Caudate nucleus (tissue), 63 donors: ENCODE measurements at places on chromosomes 11 and 22.

DNA sequence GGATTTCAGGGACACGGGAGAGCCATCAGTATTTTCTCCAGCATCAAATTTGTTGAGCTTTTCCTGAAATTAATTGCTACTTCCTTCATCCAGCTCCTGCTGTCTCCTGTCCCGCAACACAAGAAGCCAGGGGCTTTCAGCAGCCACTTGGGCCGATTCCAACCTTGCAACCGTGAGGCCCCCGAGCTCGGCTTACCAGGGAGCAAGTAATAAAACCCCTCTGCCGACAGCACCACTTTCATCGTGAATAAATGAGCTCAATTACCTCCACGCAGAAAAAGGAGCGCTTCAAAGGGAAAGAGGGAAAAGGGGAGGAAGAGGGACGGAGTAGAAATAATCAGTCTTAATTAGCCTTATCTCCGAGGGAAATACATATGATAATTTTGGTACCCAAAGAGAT is 76.6 kb downstream of the CELSR1 start:
- DNase-seq: no peak

DNA sequence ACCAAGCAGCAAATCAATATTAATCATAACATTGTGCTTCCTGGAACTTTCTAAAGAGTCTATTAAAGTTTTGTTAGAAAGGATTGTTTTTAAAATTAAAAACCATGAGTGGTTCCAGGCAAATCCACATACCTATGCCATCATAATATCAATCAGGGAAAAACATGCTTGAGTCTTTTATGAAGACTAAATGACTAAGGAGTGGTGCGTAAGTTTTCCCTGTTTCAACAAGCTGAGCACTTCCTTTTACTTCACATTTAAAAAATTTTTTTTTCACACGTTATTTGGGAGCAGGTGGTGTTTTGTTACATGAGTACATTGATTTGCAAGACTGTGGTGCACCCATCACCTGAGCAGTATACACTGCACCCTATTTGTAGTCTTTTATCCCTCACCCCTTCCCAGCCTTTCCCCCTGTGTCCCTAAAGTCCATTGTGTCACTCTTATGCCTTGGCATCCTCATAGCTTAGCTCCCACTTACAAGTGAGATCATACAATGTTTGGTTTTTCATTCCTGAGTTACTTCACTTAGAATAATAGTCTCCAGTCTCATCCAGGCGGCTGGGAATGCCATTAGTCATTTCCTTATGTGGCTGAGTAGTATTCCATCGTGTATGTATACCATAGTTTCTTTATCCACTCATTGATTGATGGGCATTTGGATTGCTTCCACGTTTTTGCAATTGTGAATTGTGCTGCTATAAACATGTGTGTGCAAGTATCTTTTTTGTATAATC is 1190.3 kb upstream of the RAG2 start:
- DNase-seq: no peak

- no peak for DNase-seq
Observed at GRCh38 chr11:112519751-112520150, 259.1 kb upstream of the PLET1 start.

DNA sequence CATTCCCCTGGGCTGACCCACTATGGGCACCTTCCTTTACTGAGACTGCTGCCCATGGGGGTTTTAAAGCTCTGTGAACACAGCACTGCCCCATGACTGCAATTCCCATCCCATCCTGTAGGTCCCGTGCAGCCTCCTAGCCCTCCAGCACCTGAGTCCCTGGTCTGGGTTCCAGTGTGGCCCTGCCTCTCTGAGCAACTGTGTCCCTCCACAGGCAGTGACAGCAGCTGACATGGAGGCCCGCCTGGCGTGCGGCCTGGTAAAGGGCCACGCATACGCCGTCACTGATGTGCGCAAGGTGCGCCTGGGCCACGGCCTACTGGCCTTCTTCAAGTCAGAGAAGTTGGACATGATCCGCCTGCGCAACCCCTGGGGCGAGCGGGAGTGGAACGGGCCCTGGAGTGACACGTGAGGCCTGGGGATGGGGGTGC is 12.6 kb downstream of the OMP start:
- DNase-seq: no peak

- DNase-seq: no peak
Observed at GRCh38 chr22:46688949-46689348, 49.1 kb downstream of the CERK start.

GRCh38 chr22:19517171-19517500 is 7.1 kb downstream of the CLDN5 start:
- no peak for DNase-seq

- no peak for DNase-seq
Observed at GRCh38 chr11:100903284-100903683, 216.2 kb downstream of the ARHGAP42 start.

DNA sequence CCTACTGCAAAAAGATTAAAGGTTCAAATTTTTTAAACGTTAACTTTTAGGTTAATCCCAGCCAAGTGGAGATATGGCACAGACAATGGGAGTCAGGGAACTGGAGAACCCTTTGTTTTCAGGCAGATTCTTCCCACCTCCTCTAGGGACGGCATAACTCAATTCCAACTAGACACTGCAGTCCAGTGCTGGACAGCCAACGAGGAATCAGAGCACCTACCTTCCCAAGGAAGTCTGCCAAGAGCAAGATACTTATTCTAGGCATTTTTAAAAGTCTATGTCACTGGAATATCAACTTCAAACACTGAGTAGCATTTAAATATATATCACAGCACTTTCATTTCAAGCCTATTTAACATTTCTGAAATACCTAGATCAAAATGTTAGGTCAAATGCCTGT is 7.3 kb downstream of the CADM1 start:
- no peak for DNase-seq

- no peak for DNase-seq
Observed at GRCh38 chr11:11155962-11156815, 196.9 kb downstream of the CSNK2A3 start.

DNA sequence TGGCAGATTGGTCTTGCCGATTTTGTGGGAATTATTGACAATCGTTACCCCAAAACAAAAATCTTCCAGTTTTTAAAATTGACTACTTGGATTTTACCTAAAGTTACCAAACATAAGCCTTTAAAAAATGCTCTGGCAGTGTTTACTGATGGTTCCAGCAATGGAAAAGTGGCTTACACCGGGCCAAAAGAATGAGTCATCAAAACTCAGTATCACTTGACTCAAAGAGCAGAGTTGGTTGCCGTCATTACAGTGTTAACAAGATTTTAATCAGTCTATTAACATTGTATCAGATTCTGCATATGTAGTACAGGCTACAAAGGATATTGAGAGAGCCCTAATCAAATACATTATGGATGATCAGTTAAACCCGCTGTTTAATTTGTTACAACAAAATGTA is 37.2 kb downstream of the IGLL1 start:
- no peak for DNase-seq

GRCh38 chr11:96152623-96153022 is 190.4 kb downstream of the MAML2 start:
- peak; percentile 31 for DNase-seq
